Fibroblast of lung (primary cell): ENCODE measurements at places on chromosomes 2 and 18. TPM values are rescaled to one million over a fixed set of nuclear protein-coding genes. Genes with fewer than 3 reads are reported as not detected.

The NEU4 gene
- total RNA-seq, result under 0.01 TPM in 1 of 2 replicates, not detected in the other

The MAP3K19 gene
- not detected in 2 replicates for total RNA-seq

The PXDN gene
- 111 and 153 TPM in 2 replicates for total RNA-seq

The SRD5A2 gene
- not detected in 2 replicates for total RNA-seq
